ENCODE measurements at places on chromosomes 13 and 19.

DNA sequence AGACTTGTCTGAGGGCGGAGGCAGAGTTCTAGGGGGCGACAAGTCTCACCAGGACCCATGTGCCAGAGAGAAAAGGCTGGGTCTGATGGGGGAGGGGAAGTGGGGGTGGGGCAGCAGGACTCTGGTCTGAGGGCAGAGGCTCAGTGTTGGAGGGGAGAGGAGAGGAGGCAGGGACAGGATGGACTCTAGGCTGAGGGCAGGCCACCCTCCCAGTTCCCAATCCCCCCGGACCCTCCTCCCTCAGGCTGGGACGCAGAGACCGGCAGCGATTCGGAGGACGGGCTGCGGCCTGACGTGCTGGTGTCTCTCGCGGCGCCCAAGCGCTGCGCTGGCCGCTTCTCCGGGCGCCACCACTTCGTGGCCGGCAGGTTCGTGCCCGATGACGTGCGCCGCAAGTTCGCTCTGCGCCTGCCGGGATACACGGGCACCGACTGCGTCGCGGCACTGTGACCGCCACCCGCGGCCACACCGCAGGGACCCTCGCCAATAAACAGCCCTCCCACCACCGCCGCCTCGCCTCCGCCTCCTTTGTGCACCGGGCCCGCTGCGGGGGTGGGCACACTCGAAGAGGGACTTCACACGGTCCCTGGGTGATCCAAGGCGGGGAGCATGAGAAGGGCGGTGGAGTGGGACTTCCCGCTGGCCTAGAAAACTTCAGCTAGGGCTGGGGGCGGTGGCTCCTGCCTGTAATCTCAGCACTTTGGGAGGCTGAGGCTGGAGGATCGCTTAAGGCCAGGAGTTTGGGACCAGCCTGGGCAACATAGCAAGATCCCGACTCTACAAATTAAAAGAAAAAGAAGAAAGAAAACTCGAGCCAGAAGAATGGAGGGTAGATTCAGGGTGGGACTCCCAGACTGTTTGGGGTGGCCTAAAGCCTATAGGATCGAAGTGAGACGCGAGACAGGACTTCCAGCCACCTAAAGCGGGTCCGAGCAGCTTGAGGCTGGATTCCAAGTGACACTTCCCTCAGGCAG is 703 bp upstream of the CILP2 start:
- DNase-seq: no peak

- no peak for DNase-seq
These were observed 34.6 kb upstream of the ONECUT3 start for GRCh38 chr19:1718420-1719291.

DNA sequence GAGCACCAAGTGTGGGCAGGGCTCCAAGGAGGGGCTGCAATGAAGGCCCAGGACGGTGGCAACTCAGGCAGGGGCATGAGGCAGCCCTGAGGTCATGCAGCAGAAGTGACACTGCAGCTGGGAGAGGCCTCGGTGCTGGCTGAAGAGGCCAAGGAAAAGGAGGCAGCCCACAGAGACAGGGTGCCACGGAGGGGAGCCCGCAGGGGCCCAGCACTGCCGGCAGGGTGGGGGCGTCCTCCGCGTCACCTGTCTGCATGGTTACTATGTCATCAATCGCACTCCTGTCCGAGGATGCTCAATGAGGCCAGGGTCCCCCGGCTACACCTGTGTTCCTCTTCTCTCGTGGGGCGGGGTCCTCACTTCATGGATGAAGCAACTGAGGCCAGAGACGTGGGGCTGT is 123.1 kb downstream of the TUBA3C start:
- DNase-seq: no peak

- DNase-seq: no peak
These were observed 28.4 kb downstream of the PSG1 start for GRCh38 chr19:42850981-42851717.

- DNase-seq: no peak
These were observed 26.8 kb downstream of the COG6 start for GRCh38 chr13:39682310-39682709.

DNA sequence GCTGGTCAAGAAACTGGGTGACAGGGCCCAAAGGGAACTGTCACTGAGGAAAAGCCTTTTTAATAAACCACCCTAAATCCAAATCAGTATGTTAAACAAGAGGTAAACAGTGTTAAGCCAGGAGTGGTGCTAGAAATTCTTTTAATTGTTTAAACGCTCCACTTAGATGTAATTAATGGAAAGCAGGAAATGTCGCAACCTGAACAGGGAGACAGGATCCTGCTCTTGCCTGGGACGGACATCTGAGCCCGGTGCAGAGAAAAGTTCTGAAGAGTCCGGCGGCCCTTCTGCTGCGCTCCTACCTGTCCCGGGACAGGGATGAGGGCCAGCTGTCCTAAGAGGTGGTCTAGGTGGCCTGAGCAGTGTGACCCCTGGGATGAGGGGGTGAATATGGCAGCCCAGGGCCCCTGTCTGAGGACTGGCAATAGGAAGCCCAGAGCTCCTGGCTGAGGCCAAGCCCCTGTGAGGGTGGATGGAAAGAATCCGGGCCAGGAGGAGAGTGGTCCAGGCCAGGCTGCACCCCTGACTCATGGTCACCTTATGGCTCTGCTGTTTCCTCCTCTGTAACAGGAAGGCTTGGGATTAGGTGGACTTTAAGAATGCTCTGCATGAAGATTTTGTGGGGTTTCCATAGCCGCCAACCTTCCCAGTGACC is 112.8 kb upstream of the GJB6 start:
- no peak for DNase-seq

GRCh38 chr13:45851171-45851921 is at the start of gene SIAH3:
TSS of gene SIAH3 (minus strand) at chr13:45851753. CDS start at chr13:45851629, 124 bp downstream.
- no peak for DNase-seq

DNA sequence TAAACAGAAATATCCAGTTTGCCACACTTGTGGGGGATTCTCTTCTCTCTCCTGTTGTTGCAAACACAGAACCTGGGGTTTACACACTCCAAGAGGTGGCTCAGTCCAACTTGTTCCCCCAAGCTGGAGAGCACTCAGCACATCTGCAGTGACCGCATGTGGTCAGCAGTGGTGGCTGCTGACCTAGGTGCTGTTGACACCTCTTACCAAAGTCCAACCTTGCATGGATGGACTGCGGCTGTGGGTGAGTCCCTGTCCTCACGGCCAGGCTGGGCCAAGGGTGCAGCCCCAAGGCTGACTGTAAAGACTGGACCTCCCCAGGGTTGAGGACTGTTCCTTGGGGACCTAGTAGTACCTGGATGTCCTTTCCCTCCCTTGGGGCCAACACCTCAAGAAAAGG is 6.1 kb downstream of the LRFN3 start:
- no peak for DNase-seq

- DNase-seq: no peak
These were observed 10.0 kb downstream of the ARHGAP45 start for GRCh38 chr19:1076951-1077350.

- DNase-seq: no peak
These were observed 30.2 kb upstream of the SACS start for GRCh38 chr13:23463661-23464060.

- DNase-seq: no peak
These were observed 7.7 kb upstream of the TEX26 start for GRCh38 chr13:30924721-30925120.

- no peak for DNase-seq
These were observed 23.6 kb downstream of the RANBP3 start for GRCh38 chr19:5954293-5954692.

GRCh38 chr13:52992110-52992509 is 36.5 kb upstream of the OLFM4 start:
- DNase-seq: no peak

- no peak for DNase-seq
These were observed 2.1 kb upstream of the NLRP7 start for GRCh38 chr19:54949412-54949811.

- DNase-seq: no peak
These were observed 1404.3 kb upstream of the MIR17HG start for GRCh38 chr13:89943139-89943538.

DNA sequence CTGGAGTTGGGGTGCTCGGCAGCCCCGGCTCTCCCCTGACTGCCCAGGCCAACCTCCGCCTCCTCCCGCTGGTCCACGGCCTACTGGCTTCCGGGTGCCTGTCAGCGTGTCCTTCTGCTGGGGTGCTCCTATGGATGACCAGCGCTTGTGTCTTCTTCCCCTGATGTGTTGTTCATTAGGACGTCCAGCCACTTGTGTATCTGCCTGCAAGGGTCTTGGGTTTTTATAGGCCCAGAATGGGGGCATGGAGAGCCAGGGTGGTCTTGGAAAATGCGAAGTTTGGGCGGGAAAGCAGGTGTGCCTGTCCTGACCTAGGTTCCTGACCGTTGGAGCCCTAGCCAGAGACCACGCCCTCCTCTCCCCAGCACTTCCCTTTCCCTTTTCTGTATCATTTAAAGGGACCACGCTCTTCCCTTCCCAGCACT is 139.8 kb downstream of the SLITRK5 start:
- DNase-seq: no peak

GRCh38 chr13:113775451-113776145 is 16.6 kb downstream of the TMEM255B start:
- no peak for DNase-seq

- no peak for DNase-seq
These were observed 1702.2 kb downstream of the EFNB2 start for GRCh38 chr13:104833221-104833620.

DNA sequence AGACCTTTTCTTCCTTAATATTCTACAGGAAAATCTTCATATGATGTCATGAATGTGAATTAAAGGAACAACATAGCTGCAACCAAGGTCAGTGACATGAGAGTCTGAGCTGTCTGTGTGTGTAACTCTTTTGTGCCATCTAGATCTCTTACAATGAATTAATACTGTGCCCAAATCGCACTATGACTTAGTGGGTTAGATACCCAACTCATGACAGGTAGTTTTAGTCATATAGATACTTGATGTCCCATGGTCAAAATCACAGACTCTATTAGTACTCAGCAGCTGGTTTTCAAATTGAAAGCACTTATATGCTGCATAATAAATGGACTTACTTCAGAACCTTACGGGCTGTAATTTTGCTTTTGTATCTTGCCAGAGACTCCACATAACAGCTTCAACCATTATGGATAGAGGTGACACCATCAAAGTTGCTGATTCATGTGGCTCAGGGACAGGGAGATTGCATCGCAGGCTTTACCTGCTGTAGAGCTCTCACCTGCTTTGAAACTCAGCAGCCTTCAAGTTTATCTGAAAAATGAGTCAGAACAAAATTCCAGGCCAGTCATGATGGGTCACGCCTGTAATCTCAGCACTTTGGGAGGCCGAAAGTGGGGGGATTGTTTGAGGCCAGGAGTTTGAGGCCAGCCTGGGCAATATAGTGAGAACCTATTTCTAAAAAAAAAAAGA is 12.3 kb upstream of the ZNF283 start:
- DNase-seq: no peak

GRCh38 chr13:44487989-44488388 is 88.1 kb downstream of the TSC22D1 start:
- DNase-seq: no peak

DNA sequence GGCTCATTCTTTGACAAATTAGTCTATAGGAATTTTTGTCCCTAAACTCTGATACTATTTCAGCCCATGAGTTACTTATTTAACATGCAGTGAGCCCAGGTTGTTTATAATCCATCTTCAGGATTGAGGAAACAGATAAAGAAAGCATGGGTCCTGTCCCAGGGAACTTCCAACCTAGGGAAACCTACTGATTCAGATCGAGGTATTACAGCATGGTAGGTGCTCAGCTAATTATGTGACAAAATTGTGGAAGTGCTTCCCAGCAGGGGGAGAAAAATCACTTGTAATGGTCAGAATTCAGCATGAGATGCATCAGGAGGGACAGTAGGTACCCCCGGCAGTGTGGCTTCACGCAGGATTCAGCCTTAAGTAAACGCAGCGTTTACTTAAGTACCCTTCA is 171.3 kb downstream of the NUFIP1 start:
- no peak for DNase-seq

- DNase-seq: no peak
These were observed 19.3 kb downstream of the ATP12A start for GRCh38 chr13:24699541-24699940.

GRCh38 chr19:6644796-6645195 is 25.2 kb downstream of the TNFSF14 start:
- DNase-seq: no peak

DNA sequence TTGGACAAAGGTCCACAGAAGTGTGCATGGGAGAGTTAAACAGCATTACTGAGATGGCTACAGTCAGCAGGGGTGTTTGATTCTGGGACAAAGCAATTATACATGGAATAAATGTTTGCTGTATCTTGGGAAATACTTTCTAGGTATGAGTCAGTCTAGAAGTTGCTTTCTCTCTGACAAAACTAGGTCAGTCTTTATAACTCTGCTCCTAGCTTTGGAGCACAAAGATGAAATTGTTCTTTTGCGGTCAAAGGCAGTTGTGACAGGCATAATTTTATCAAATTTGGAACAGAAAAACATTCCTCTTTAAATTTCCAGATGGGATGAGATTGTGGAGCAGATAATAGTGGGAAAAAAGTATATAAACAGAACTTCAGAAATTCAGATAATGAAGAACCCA is 1045.4 kb upstream of the MIR17HG start:
- DNase-seq: no peak

- no peak for DNase-seq
These were observed 4.9 kb upstream of the OLFM2 start for GRCh38 chr19:9941231-9941630.

- no peak for DNase-seq
These were observed 6.4 kb downstream of the PNMA8C start for GRCh38 chr19:46422344-46422743.
